Uterus (tissue), 4 donors: ENCODE measurements at places on chromosomes 5 and 9.

DNA sequence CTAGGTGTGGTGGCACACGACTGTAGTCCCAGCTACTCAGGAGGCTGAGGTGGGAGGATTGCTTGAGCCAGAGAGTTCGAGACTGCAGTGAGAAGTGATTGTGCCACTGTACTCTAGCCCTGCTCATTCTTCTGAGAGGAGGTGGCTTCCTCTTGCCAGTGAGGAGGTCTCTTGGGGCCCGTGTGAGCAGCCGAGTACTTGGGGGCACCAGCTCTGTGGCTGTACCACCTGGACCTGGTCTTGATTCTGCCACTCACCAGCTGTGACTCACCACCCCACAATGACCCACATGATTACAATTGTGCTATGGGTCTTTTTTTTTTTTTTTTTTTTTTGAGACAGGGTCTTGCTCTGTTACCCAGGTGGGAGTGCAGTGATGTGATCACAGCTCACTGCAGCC lies 18.0 kb upstream of the CRB2 start:
- no peak for DNase-seq

DNA sequence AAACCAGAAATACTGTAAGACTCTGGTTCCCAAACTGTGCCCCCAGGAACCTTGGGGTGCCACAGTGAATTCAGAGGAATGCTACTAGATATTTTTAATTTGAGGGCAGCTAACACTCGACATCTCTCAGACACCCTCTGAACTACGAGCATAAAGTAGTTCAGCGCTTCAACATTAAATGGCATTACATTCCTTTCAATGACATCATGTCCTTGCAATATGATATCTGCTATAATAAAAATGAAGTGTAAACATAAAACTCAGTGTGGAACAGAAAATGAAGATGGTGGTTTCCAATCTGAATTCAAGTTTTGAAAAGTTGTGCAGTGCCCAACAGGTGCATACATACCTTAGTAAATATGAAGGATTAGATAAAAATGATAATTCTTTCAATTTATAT lies 116.1 kb downstream of the LPAR1 start:
- no peak for DNase-seq

- no peak for DNase-seq
Measured at GRCh38 chr9:4689687-4690104, 10.3 kb downstream of the CDC37L1 start.

GRCh38 chr5:148585988-148586387 lies 68.3 kb downstream of the HTR4 start:
- no peak for DNase-seq

GRCh38 chr9:133789778-133790177 lies 51.6 kb upstream of the SARDH start:
- no peak for DNase-seq

DNA sequence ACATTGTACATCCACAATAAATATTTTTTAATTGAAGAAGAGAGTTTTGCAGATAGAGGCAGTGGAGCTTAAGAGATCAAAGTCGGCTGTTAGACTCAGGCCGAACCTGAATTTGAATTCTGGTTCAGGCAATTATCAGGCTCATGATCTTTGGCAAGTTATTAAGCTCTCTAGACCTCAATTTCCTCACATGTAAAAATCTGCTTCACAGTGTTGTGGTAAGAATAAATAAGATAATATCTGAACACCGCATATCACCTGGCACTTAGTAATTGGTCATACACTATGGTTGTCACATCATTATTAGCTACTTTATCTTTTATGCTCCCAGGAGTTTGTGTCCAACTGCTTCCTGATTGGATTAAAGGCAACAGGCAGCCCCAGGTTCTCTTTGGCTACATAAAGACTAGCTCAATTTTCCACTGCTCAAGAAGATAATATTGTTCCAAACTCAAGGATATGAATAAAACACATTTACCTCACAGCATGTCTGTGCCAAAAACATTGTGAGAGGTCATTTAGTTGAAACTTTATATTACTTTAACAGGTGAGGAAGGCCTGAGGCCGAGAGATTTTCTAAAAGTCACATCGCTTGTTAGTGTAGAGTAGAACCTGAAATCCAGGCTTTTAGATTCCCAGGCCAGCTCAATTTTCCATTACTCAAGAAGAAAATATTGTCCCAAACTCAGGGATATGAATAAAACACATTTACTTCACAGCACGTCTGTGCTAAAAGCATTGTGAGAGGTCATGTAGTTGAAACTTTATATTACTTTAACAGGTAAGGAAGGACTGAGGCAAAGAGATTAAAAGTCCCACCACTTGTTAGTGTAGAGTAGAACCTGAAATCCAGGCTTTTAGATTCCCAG lies 289.2 kb upstream of the PTGER4 start:
- DNase-seq: no peak

GRCh38 chr5:157198277-157198986 lies 17.8 kb downstream of the ITK start:
- DNase-seq: no peak

- no peak for DNase-seq
Measured at GRCh38 chr5:170545811-170546210, 42.0 kb downstream of the KCNIP1 start.

DNA sequence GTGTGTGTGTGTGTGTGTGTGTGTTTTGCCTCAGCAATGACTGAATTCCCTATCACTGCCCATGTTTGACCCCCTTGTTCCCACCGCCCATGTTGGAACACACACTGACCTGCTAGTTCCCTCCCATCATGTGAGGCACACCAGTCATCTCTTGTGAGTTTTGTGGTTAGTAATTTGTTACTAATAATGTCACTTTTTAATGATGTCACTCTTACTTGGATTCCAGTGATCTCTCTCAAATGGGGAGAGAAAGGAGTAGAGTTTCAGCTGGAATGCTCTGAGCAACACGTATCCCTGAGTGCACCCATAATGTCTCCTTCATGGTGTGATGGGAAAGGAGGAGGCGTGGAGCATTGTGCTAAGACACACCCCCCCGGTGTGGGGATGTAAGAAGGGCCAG lies 172.6 kb downstream of the SH3GL2 start:
- DNase-seq: no peak

DNA sequence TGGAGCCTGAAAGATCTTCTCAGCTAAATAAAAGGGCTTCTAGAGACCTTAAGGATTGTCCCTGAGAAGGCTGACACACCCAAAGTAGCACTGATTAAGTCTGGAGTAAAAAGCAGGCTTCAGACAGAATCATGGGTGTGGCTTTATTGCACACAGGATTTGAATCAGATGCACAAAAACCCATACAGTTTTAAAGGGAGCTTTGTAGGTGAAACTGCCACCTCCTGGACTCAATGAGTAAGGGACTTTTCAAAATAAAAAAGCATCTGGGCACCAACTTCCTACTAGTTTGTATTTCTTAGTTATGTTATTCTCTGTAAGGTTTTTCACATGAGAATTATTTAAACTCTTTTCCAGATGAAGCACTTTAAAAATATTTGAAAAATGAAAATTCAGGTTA lies 129.4 kb downstream of the EDIL3 start:
- no peak for DNase-seq

DNA sequence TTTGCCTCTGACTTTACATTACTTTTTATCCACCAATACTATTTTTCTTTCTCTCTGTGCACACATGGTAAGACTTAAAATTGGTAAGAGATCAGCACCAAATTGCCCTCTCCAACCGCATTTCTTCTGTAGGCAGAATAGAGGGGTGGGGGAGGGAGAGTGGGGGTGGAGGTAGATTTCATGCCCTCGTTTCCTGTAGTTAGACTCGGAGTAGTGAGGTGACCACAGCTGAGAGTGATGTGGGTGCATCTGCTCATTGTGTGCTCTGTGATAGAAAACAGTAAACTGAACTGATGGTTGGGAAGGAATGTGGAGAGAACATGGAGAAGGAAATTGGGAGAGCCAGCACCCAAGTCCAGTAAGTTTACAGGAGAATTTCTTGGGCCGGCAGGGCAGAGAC lies 498.3 kb downstream of the IRX1 start:
- DNase-seq: no peak
